ENCODE measurements at places on chromosomes 13 and 19. TPM values are rescaled to one million over a fixed set of nuclear protein-coding genes. Genes with fewer than 3 reads are reported as not detected.

GRCh38 chr19:1221904-1222255 is 15.9 kb downstream of the CBARP start:
- H3K4me3 ChIP-seq, result no peak overlapping the region
- H3K4me1 ChIP-seq, result peaks cover 1% of the 10 kb centered on the region
- H3K36me3 ChIP-seq, result no peaks in the 10 kb centered on the region
- H3K27me3 ChIP-seq, result no peaks in the 10 kb centered on the region
- H3K27ac ChIP-seq, result no peak overlapping the region

The FAM216B gene
- not detected for total RNA-seq

DNA sequence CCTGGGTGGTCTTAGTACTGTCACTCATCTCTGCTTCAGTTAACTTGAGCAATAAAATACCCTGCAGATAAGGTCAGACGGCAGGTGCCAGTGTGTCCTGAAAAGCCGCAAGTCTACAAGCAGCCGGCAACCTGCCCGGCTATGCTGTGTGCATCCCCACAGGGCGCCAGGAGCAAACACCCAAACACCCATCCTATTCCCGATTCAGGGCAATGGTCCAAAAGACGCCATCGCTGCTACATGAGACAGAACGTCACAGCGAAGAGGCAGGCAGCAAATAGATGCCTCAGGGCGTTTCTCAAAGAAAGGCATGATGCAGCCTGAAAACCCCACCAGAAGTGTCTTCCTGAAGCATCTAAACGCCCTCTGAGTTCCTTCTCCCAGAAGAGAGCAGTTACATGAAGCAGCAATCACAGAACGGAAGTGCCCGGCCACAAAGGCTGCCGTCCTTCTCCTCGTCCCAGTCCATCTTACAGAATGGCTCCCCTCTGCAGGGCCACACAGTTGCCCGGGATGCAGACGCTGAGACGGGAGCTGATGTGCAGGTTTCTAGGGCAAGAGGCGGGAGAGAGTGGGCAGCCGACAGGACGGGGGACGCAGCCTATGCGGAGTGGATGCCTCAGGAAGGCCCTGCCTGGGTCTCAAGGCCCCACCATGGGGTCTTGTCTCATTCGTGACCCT is 35.1 kb downstream of the RASA3 start:
- no peaks in the 10 kb centered on the region for H3K27me3 ChIP-seq
- DNase-seq, result no peak
- no peaks in the 10 kb centered on the region for H3K4me1 ChIP-seq
- no peaks in the 10 kb centered on the region for H3K36me3 ChIP-seq

- H3K36me3 ChIP-seq, result no peaks in the 10 kb centered on the region
- H3K4me3 ChIP-seq, result no peak overlapping the region
Observed at GRCh38 chr13:99015606-99016490, 38.0 kb upstream of the DOCK9 start.

The TBXA2R gene
- total RNA-seq, result 0.77 TPM

GRCh38 chr13:114264886-114265611 is 16.4 kb upstream of the UPF3A start:
- no peak for DNase-seq
- H3K4me1 ChIP-seq, result no peaks in the 10 kb centered on the region
- H3K27me3 ChIP-seq, result no peaks in the 10 kb centered on the region
- no peak overlapping the region for H3K27ac ChIP-seq
- no peak overlapping the region for H3K4me3 ChIP-seq
- peaks cover 49% of the 10 kb centered on the region for H3K36me3 ChIP-seq
